Activated CD8-positive, alpha-beta memory T cell treated with anti-CD3 and anti-CD28 coated beads for 1 hour (primary cell): ENCODE measurements at places on chromosomes 5 and 9.

- no peak for DNase-seq
These were observed 1.2 kb upstream of the GALNT10 start for GRCh38 chr5:154189256-154189818.

DNA sequence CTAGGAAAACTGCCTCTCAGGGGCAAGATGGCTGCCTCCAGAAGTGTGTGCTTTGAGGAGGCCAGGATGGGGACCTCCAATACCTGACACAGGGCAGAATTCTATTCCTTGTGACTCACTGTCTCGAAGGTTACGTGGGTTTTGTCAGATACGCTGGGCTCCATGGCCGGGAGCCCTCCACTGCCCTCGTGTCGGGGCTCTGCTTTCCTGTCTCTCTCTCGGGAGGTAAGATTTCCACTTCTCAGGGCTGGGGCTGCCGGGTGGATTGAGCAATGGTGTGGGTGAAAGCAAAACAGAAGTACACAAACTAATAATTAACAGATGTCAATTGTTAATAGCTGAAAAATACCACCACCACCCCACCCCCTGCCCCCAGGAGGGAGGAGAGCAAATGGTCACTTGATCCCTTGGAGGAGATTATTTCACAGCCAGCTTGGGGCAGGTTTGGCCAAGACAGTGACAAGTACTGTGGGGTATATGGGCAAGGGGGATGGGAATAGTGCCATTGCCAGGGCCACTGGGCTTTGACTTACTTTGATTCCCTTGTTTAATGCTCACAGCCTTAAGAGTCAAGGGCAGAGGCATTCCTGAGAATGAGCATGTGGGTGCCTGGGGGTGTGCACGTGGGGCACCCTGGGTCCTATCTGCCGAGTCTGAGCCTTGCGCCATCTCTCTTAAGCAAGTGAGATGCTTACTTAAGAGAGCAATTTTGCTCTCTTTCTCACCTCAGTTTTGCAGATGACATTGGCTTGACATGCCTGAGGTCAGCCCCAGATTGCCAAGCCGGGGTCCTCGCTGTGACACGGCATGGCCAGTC lies 28.8 kb upstream of the DAB2IP start:
- DNase-seq, result no peak

- DNase-seq, result no peak
These were observed 9.3 kb upstream of the KIF4B start for GRCh38 chr5:155004138-155004744.

DNA sequence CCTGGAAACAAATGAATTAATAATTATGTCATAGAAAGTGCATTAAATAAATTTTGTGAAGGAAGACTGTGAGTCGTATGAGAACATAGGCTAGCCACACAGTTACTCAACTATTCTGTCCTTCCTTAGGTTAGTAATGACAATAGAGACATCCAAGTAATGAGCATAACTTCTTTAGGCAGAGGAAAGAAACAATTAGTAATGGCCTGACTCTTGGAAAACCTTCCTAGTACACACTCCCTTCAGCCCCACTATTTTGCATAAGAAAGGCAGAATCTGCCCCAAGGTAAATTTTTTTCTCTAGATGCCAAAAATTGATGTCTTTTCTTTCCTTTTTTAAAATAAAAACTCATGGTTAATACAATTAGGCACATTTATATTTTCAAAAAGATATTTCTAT lies 1619.0 kb upstream of the WWC1 start:
- no peak for DNase-seq

DNA sequence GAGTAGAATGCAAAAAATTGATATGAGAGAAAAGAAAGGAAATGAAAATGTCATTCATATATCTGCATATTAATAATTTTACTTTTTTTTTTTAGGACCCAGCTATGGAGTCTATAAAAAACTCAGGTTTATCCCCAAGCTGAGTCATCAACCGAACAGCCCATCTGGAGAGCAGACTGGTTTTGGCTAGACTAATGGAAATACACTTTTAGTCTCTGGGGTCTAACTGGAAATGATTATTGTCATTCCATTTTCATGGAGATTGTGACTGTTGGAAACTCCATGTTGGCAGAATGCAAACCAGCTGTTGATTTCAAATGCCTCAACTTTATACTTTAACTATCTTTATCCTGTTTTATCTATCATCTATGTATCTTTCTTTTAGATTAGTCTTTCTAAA lies 28.7 kb downstream of the ANXA1 start:
- no peak for DNase-seq

DNA sequence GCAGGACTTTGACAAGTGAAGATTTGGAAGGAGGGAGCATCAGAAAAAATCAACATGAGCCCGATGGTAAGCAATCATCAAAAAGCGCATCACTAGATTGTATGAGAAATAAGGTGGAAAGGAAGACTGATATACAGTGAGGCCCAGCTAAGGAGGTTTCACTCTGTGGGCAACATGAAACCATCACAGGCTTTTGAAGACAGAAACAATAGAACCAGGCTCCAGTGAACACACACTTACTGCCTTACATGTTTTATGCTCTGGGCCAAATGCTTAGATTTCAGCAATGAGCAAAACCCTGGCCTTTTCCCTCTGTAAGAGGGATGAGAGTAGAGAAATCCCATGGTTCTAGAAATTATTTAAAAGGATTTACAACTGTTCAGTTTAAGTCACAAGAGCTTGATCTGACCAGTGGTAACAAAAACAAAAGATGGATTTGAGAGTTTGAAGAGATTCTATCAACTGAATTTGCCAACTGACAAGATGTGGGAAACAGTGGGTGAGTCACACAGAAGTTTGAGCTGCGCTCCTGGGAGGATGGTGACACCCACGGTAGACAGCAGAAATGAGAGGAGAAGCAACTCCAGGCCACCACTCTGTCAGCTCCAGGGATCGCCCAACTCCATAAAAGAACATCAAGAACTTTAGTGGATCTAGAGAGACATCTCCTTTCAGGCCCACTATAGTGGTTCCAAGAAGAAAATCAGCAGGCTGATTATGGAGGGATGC lies 261.8 kb downstream of the MCTP1 start:
- DNase-seq, result no peak

DNA sequence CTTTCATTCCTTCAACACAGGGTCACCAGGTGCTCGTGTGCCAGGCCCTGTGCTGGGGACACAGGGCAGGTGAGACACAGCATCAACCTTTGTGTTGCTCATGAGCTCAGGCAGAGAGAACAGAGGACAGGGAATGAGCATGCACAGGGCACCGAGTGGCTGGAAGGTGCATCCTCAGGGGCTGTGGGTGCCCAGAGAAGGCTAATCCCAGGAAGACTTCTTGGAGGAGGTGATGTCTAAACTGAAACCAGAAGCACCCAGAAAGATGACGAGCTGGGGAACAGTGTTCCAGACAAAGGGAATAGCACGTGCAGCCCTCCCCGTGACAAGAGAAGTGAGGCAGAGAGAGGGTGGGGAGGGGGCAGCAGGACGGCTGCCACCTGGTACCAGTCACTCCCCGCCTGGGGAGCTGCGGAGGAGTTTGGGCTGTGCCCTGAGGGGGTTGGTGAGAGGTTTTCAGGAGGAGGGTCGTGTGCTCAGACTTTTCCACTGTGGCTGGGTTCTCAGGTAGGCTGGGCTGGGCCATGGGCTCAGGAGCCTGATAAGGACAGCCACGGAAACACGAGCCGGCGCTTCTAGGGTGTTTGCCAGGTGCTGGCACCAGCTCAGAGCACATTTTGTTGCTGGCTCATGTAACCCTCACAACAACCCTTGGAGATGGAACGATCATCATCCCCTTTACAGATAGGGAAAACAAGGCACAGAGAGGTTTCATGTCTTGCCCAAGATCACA lies 46.0 kb downstream of the HMCN2 start:
- DNase-seq, result no peak

DNA sequence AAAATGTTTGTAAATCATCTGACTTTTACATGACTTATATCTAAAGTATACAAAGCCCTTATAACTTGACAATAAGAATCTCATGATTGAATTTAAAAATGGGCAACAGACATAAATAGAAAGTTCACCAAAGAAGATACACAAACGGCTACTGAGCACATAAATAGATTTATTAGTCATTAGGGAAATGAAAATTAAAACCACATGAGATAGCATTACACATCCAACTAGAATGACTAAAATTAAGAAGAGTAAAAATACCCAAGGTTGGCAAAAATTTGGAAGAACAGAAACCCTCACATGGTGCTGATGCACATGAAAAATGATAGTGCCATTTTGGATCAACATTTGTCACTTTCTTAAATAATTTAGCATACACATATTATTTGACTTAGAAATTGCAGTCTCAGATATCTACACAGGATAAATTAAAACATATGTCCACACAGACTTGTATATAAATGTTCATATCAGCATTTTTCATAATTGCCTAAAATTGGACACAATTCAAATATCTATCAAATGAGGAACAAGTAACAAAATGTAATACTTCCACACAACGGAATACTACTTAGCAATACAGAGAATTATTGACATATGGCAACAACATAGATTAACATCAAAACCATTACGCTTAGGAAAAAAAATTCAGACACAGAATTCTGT lies 359.1 kb upstream of the DAB2 start:
- DNase-seq, result no peak

DNA sequence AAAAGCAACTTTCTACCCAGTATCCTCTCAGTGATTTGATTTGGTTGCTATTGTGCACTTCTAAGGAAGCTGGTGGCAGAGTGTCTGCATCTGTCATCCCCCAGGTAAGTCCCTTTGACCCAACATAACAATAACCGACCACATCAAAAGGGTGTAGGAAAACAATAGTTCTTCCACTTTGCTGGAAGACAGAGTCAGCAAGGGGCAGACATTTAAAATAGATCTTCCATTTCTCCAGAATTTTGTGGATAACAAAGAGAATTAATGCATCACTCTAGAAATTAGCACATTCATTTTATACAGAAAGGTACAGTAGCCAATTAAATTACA lies 177.5 kb downstream of the EBF1 start:
- no peak for DNase-seq

DNA sequence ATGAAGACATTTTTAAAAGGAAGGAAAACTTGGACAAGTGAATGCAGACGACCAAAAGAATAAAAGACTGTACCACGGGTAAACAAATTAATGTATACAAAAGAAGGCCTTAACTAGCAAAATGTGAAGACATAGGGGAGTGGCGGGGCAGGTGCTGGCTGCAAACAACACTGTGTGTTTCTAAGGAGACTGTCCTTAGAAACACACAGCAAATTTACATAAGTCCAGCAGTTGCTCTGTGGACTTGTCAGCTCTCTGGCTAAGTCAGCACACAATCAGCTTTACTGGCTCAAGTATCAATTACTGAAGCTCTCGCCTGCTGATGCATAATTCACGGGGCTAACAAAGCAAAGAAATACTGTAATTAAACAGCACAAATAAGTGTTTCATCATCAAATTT lies 24.8 kb downstream of the PTBP3 start:
- DNase-seq, result no peak

GRCh38 chr5:141186897-141187512 lies at the start of gene PCDHB9:
TSS of gene PCDHB9 (plus strand) at chr5:141187161. CDS start at chr5:141187319, 158 bp downstream.
- DNase-seq, result no peak

GRCh38 chr5:100550531-100551051 lies 15.4 kb downstream of the FAM174A start:
- no peak for DNase-seq

- no peak for DNase-seq
These were observed 87.0 kb downstream of the LNPEP start for GRCh38 chr5:97022898-97023297.

- DNase-seq, result no peak
These were observed 23.4 kb downstream of the CDK20 start for GRCh38 chr9:87950765-87951488.

- no peak for DNase-seq
These were observed 143.2 kb upstream of the VLDLR start for GRCh38 chr9:2478421-2478820.

- no peak for DNase-seq
These were observed 2.3 kb downstream of the SSBP2 start for GRCh38 chr5:81748556-81748955.

DNA sequence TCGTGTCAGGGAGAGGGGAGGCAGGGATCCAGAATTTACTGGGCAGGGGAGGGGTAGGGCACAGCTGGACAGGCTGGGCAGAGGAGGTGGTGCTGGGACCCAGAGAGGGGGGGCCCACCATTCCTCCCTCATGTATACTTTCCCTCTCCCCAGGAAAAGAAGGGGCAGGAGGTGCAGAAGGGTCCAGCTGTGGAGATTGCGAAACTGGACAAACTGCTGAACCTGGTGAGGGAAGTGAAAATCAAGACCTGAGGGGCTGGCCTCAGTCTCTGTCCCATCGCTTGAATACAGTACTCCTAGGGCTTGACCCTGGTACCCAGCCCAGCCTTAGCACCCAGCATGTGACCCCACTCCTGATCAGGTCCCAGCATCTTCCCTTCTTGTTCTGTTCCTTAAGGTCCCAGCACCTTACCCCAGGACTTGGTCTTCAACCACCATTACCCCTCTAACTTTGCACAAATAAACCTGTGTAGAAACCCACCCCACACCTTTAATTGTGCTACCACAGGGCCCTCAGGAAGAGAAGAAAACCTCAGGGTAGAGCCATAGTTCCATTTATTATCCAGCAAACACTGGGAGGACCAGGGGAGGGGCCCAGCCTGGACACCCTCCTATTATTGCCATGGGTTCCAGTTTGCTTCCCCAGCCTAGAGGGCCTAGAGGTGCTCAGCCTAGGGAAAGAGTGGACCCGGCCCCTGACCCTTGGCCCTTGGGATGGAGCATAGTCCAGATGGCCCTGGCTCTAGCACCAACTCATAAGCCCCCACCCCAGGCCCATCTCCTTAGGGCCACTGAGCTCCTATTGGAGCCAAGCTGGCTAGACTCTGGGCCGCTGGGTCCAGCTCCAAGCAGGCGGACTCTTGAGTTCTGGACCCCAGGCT lies 2.0 kb downstream of the ENHO start:
- no peak for DNase-seq

GRCh38 chr9:135554718-135555117 lies 6.8 kb upstream of the PAEP start:
- no peak for DNase-seq

DNA sequence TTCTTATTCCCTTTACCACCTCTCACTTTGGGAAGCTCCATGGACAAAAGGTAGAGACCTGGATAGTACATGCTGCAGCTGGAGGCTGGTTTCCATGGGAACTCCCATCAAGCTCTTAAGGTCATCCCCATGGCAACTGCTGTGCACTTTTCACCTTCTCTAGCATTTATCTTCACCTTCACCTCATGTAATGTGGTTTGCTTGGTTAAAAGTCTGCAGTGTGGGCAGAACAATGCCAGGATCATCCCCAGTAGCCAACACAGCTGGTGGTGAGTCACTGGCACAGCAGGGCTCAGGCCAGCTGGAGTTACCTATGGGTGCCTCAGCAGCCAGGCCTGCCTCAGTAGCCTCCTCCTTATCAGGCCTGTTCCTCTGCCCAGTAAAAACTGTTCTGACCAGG lies 210.5 kb downstream of the GRIA1 start:
- DNase-seq, result no peak

GRCh38 chr9:116318468-116319374 lies 165.1 kb downstream of the PAPPA start:
- DNase-seq, result no peak

DNA sequence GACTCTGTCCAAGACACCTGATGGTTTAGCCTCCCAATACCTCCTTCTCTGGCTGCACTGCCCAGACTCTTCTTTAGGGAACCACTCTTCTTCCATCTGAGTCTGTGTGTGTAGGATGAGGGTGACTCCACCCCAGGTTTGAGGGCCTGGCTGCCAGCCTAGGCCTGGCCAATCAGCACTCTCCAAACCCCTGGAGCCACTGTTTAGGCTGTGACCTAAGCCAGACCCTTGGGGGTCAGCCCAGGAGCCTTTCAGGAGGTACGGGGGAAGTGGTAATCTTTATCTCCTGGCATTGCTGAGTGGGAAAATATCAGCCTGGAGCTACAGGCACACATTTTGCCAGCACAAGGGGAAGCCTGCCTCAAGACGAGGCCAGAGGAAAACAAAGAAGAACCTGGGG lies 6.2 kb upstream of the ERGIC1 start:
- DNase-seq, result no peak

- no peak for DNase-seq
These were observed 8.4 kb downstream of the HDAC3 start for GRCh38 chr5:141628175-141628788.
